ENCODE measurements at places on chromosomes 5 and 9.

DNA sequence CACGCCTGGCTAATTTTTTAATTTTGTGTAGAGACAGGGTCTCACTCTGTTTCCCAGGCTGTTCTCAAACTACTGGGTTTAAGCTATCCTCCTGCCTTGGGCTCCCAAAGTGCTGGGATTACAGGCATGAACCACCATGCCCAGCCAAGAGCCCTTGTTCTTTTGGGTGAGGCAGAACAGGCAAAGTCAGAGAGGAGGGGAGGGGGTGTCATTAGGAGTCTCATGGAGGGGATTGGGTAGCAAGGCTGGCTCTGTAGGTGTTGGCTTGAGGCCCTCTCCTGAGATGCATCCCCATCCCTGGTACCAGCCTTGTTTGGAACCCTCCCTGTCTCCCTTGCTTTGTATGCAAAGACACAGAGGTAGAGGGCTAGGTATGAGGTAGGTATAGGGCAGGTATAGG is 24.1 kb downstream of the GSN start:
- no peak for DNase-seq

- no peak for DNase-seq
These were observed 73.4 kb upstream of the FBXW11 start for GRCh38 chr5:172079876-172080275.

GRCh38 chr9:92618633-92619225 is 51.2 kb downstream of the IPPK start:
- DNase-seq = no peak

- no peak for DNase-seq
These were observed 69.0 kb downstream of the UGCG start for GRCh38 chr9:111965566-111966019.

DNA sequence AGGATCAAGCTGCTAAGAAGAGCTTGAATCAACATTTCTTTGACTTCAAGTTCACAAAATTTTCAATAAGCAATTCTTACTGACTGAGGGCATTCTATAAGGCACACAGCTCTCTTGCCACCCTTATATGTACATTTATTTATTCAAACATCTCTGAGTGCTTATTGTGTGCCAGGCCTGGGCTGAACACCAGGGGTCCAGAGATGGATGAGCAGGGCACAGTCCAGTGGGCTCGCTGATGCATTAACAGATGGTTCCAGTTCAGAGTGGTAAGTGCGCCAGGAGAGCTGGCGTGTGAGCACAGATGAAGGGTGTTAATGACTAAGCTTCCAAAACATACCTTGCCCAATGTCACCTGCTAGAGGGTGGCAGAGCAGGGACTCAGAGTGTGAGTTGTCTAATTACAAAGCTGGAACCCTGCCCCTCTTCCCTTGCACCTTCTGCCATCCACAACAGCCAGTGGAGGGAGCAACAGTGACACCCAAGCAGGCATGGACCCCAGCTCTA is 24.6 kb downstream of the ALG2 start:
- DNase-seq = no peak

DNA sequence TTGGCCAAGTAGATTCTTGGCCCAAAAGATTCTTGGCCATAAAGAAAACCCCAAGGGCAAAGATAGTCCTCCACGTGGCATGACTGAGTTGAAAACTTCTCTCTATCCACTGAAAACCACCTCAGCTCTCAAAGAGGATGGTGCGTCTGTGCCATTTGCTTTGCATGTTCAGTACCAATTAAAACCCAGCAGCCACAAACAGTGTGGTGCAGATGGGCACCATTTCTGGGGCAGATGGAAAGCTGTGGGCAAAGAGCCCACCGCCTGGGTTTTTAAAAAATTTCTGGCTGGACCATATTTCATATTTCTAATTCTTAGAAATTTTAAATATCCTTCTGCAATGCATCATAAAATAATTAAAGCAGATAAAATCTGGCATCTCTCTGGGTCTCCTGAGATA is 84.5 kb upstream of the PUM3 start:
- no peak for DNase-seq

DNA sequence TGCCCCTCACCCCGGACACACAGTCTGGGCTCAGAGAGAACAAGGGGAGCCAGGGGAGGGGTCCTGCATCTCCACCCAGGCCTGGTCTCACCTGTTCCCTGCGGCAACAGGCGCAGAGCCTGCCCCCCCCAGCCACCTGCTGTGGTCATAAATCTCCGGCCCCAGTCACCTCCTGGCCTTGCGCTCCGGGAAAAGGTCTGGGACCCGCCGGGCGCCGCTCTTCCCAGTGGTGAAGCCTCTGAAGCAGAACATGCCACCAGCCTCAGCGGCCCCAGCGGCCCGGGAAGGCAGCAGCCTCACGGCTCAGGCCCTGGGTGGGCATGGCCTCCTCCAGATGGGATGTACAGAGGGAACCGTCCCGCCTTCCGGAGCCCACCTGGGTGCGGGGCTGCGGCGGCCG is 20.6 kb downstream of the NOTCH1 start:
- peak; percentile 68 for DNase-seq

DNA sequence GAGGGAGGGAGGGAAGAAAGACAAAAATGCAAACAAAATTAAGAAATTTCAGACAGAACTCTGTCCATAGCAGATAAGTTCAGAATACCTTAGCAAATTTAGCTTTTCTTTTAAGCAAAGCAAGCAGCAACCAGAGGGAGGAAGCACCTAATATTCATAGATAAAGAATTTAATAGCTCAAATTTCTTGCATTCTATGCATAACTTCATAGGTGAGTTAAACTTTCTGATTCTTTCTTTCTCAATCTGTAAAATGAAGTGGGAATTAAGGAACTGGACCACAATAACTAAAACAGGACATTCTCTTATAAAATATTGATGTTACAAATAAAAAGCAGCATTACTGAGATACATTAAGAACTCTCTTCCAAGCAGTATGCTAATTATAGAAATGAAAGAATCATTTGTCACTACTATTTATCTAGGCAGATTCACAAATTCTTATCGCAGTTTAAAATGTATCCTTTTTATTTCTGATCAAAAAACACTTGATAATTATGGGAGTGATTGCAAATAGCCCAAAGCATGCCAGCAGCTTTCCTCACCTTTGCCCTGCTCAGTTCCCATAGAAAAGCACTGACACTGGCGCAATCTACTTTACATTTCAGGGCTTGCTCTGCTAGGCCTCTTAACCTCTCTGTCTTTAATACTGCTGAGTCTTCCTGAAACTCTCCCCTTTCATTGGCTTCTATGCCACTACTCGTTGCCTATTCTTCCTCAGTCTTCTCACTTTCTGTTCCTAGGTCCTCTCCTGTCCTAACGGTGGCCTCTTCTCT is 341.8 kb downstream of the PIK3R1 start:
- DNase-seq = no peak

DNA sequence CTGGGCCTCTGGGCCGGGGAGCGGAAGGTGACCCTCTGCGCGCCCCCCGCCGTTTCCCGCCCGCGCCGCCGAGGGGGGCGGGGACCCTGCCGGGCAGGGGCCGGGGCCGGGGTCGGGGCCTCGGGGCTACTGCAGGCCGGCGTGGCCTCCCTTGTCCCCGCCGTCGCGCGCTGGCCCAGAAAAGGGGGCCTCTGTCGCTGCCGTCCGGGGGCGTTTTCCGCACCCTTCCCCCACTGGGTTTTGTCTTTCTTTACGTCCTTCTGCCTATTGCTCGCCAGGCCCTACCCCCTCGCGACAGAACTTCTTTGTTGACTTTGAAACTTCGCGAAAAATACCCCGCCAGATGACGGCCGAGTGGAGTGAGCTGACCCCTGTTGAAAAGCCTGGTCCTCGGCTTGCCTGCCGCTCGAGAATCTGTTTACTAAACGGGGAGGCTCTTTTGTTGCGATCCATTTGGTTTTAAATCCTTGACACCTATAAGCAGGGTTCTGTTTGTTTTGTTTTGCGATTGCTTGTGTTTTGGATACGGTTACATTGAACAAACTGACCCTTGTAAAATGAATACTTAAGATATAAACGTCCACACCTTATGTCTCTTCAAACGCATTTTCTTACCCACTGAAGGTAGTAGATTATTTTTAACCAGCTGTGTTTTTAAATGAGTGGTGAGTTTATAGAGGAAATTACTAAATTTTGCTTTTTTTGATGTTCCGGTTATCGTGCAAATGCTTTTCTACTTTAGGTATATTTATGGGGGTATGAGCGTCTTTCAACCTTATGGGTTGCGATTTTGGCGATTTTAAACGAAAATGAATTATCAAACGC is 765 bp downstream of the MARCHF6 start:
- peak; percentile 89 for DNase-seq

- no peak for DNase-seq
These were observed 456.6 kb downstream of the ARHGEF28 start for GRCh38 chr5:74082512-74083055.

- DNase-seq = no peak
These were observed 34.6 kb downstream of the ANGPTL2 start for GRCh38 chr9:127087836-127088235.
